A549 treated with ZK216348 at 1 μM for 4 hours (cell line): ENCODE measurements at places on chromosomes 7 and 10. TPM values are rescaled to one million over a fixed set of nuclear protein-coding genes. Genes with fewer than 3 reads are reported as not detected.

TMEM225B gene
- 0.75 to 1.4 TPM (median 0.92 TPM) in 5 replicates for total RNA-seq

PTPN20 gene
- 2.8 to 5.2 TPM (median 3.9 TPM) in 5 replicates for total RNA-seq

WNT8B gene
- 0.07 TPM in 1 of 5 replicates, not detected in the others for total RNA-seq

OR6B1 gene
- total RNA-seq, result not detected in 5 replicates

SPDYE16 gene
- not detected in 5 replicates for total RNA-seq

SLC39A12 gene
- total RNA-seq, result not detected in 5 replicates

CTNNA3 gene
- not detected in 5 replicates for total RNA-seq
